Hematopoietic multipotent progenitor cell treated with erythropoietin and hydrocortisone succinate and interleukin-3 and kit ligand, for 4 days (in vitro differentiated cells): ENCODE measurements at places on chromosomes 13 and 19.

DNA sequence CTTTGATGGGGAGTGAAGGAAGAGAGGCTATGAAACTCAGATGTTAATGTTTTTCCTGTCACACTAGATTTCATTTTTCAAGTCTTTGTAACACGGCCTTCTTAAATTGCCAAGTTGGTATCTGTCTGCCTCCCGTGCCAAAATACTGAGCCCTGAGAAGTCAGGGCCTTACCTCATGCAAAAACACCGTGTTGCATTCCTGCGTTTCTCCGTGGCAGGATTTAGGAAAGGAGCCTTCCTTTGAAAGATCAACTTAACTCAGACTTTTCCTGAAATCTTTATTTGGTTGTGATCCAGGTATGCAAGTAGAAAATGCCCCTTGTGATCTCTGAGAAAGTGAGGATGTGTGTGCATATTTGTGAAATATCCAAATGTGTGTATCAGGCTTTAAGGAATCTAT is 1291.0 kb upstream of the SLC10A2 start:
- no peak for DNase-seq

GRCh38 chr13:88154001-88154400 is 482.8 kb downstream of the SLITRK5 start:
- DNase-seq: no peak

DNA sequence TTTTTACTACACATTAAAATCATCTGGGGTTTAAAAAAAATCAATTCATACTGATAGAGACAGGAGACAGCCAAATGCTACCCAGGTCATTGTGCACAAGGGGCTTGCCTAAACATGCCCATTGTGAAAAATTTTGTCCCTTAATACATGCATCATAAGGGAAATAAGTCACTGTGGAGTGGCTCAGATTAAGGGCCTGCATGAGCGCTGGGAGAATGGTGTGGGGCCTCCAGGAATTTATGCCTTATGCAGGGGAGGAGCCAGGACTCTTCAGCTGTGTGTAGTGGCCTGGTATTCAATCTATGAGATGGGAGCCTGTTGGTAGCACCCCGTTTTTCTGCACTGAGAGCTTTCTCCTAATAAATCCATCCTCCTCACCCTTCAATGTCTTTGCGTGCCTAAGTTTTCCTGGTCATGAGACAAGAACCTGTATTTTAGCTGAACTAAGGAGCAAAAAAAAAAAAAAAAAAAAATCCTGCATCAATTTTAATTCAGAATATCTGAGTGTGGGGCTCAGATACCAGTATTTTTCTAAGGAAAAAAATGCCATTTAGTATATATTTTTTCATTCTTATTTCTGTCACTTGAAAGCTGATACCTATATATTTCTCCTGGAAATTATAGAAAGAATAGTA is 997.6 kb upstream of the ATXN8OS start:
- DNase-seq: no peak

DNA sequence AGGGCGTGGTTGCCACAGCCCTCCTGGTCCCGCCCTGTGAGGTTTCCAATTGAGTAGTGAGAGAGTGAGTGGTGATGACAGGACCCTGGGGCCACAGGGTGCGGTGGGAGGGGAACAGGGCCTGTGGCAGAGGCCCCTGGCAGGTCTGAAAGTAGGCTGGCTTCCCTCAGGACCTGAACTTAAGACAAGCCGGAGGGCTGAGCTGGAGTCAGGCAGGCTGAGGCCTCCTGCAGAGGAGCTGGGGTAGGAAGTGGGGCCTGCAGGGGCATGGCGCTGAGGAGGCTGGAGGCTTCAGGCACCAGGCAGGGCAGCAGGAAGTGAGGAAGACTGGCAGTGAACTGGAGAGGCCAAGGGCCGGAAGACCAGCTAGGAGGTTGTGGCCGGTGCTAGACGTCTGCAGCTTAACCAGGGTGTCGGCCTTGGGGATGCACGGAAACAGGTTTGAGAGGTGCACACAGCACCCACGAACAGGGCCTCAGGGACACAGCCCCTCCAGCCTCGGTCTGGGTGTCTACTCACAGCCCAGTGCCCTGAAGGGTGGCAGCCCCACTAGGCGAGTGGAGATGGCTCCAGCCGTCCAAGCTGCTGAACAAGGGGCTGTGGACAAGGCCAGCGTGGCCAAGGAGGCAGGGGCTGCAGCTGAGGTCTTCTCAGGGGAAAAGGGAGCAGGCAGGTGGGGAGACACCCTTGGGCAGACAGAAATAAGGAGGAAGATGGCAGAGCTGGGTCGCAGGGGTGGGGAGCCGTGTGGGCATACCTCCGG is 17.8 kb downstream of the POP4 start:
- DNase-seq: peak; percentile 53

- no peak for DNase-seq
Observed at GRCh38 chr19:4773047-4773640, 18.4 kb upstream of the FEM1A start.

GRCh38 chr19:10288662-10289166 is 1.0 kb upstream of the ICAM5 start:
- DNase-seq: peak; percentile 97

GRCh38 chr19:5137571-5138124 is 168.7 kb downstream of the KDM4B start:
- no peak for DNase-seq

DNA sequence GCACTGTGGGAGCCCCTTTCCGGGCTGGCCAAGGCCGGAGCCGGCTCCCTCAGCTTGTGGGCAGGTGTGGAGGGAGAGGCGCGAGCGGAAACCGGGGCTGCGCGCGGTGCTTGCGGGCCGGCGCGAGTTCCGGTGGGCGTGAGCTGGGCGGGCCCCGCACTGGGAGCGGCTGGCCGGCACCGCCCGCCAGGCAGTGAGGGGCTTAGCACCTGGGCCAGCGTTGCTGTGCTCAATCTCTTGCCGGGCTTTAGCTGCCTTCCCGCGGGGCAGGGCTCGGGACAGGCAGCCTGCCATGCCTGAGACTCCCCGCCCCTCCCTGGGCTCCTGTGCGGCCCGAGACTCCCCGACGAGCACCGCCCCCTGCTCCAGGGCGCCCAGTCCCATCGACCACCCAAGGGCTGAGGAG is 405.2 kb upstream of the PRR20A start:
- no peak for DNase-seq

DNA sequence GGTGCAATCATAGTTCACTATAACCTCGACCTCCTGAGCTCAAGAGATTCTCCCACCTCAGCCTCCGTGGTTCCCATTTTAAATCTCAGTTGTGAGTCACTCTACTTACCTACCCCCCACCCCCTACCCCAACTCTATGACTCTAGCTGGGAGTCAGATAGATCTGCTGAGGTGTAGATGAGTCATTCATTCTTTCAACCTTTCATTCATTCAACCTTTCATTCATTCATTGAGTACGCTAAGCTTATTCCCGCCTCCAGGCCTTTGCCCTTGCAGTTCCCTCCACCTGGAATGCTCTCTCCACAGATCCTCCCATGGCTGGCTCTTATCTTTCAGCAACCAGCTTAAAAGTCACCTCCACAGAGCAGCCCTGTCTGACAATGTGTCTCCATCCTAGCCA is 1.1 kb upstream of the MAST1 start:
- no peak for DNase-seq

- DNase-seq: no peak
Observed at GRCh38 chr13:31227870-31228269, 28.1 kb downstream of the B3GLCT start.

- DNase-seq: no peak
Observed at GRCh38 chr19:8316351-8317125, 4.6 kb downstream of the NDUFA7 start.

DNA sequence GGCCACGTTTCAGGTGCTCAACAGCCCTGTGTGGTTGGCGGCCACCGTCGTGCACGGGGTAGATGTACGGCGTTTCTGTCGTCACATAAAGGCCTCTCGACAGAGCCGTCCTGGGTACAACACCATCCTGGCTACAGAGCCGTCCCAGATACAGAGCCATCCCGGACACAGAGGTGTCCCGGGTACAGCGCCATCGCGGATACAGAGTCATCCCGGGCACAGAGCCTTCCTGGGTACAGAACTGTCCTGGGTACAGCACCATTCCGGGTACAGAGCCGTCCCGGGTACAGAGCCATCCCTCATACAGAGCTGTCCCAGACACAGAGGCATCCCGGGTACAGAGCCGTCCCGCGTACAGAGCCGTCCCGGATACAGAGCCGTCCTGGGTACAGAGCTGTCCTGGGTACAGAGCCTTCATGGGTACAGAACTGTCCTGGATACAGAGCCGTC is 222.7 kb upstream of the SOX1 start:
- no peak for DNase-seq

- no peak for DNase-seq
Observed at GRCh38 chr13:41960211-41960636, 685 bp downstream of the VWA8 start.

DNA sequence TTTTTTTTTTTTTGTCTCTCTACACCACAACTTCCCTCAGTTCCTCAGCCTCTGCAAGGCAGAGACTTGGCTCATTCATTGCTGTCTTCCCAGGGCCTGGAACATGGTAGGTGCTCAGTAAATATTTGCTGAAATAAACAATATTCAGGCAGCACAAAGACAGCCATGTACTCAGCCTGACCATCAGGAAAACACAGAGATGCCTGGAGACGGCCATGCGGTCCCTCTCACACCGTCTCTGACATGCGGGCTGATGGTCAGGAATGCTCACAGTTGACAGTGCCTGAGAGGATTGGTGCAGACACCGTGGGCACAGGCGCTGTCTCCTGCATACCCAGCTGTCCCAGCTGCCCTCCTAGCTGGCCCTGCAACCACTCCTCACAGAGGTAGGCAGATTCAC is 924 bp downstream of the PRAM1 start:
- DNase-seq: no peak

GRCh38 chr19:58117841-58118575 is 20.0 kb upstream of the ZSCAN18 start:
- DNase-seq: no peak
